ENCODE measurements at places on chromosomes 16 and 17.

DNA sequence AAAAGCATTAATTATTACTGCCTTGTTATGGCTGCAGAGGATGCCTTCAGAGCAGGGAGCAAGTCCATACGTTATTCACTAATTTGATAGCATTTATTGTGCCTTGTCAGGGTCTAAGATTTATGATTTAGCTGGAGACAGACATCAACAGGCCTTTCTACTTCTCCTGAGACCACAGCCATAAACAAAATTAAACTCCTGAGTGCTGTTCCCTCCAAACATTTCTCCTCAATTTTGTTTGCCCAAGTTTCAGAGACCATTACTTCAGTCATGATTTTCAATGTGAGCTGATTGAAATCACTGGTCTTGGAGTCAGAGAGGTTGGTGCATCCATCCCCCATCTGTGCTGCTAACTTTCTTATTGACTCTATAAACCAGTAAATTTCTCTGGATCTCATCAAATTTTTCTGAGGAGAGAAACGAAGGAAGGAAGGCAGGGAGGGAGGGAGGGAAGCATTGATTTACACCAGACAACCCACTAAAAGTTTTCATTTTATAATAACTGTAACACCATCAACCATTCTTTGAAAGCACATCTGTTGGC is 423.6 kb upstream of the CDH11 start:
- DNase-seq, result peak; percentile 12

- DNase-seq, result peak; percentile 42
These were observed at the start of gene MMP28 for GRCh38 chr17:35795007-35795870. Gene MMP28, minus strand, starts transcription at chr17:35795641. Its CDS starts 264 bp downstream, at chr17:35795377.

- DNase-seq, result peak; percentile 91
These were observed 2.8 kb downstream of the PLCD3 start for GRCh38 chr17:45129426-45129939.

DNA sequence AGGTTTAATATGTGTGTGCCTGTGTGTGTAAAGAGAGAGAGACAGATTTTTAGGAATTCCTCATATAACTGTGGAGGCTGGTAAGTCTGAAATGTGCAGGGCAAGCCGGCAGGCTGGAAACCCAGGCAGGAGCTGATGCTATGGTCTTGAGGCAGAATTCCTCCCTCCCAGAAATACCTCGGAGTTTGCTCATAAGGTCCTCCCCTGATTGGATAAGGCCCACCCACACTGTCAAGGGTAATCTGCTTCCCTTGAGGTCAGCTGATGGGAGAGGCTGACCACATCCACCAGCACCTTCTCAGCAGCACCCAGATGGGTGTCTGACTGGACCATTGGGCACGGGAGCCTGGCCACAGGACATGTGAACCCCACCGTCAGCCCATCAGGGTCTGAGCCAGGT is 42.4 kb downstream of the C16orf95 start:
- peak; percentile 24 for DNase-seq

GRCh38 chr17:83173914-83174361 is 94.5 kb downstream of the METRNL start:
- DNase-seq, result no peak

Measured in fibroblast of villous mesenchyme (primary cell).